CD4-positive, alpha-beta T cell treated with Interleukin-12 subunit alpha and Interleukin-12 subunit beta, for 1 hour (primary cell): ENCODE measurements at places on chromosomes 7 and 10.

- no peak for DNase-seq
These were observed 486 bp upstream of the LHFPL3 start for GRCh38 chr7:104327938-104328295.

DNA sequence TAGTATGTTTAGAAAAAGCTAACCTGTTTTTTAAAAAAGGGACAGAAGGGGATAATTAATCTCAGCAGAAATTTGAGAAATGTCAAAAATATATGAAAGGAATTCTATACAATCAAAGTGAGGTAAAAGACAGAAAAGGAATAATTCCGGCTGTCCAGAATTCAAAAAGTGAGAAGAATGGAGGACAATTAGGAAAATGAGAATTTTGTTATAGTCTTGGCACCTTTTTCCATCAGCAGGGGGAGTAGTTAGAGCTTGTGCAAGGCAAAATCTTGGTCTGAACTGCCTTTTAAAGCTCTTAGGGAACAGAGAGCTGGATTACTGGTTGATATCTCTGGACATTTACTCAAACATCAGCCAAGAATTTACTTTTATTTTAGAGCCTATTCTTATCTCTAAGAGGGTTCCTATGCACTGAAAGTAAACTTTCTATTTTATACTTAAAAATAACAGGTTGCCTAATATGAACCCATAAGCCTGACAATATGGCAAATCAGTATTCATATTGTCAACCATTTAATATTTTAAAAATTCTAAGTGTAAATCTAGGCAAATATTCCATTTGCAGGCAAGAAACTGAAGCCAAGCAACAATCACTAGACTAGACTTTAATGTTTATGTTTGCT, 185.6 kb downstream of the ANK3 start:
- DNase-seq = peak; percentile 21

DNA sequence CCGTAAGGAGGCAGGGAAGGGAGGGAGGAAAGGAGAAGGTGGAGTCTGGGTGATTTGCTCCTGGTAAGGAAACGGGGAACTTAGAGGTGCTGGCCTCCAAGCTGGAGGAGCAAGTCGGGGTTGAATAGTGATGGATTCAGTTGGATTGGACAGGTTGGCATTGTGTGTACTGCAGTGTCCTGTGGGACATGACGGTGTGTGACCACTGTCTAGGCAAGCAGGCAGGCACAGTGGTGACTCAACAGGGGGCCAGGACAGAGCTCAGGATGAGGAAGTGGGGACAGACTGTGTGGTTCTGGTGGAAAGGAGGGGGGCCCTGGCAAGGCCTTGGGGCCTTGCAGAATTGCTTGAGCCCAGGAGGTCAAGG, 48.8 kb downstream of the COL26A1 start:
- peak; percentile 8 for DNase-seq

DNA sequence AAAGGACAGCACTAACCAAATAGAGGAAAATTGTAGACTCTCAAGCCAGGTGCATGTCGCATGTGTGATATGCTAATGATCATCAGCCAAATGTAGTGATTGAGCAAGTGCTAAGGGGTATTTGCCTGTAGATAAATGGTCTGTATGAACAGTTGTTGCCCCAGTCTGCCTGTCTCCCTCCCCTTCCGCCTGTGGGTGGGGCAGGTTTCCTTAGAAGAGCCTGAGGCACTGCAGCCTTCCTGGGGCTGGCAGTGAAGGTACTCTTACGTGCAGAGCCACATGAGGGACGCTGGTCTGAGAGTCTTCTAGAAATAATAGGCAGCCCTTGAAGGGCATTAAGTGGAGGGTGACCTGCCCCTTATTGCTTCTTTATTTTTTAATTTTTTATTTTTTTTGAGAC, 152.1 kb downstream of the SNX10 start:
- DNase-seq = no peak

- no peak for DNase-seq
These were observed 16.1 kb upstream of the CUZD1 start for GRCh38 chr10:122861711-122862161.

DNA sequence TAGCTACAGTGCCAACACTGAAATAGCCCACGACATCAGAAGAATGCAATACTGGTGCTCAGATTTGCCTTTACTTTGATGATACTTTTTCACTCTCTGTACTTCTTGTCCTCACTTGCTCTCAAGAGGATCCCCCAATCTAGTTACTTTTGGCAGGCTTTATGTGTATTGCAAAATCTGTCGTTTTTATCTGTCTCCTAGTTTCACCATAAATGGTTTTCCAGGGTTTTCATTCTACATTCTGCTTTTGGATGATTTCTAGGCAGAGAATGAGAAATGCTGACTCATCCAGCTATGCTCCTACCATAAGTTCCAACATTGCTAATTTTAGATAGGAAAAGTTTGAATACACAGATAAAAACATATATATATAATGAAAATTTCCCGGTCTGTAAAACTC, 659.5 kb upstream of the NRG3 start:
- DNase-seq = no peak

GRCh38 chr7:115135146-115135545, 213.3 kb downstream of the MDFIC start:
- DNase-seq = no peak

GRCh38 chr7:94633687-94634086, 22.2 kb downstream of the SGCE start:
- no peak for DNase-seq

DNA sequence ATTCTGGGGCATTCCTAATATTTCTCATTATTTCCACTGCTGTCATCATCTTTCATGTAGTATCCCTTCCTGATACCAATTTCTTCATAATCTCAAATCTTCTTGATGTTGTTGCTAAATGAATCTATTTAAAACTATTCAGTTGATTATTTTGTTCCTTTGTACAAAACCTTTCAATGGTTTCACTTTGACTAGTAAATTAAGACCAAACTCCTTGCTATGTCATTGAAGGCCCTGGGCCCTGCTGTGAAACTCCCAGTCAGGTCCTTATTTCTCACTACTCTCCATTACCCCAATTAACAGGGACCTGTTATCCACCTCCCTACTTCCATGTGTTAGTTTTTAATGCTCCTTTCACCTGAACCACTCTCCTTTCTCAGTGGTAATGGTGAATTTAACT, 97.0 kb downstream of the CTTNBP2 start:
- DNase-seq = no peak

DNA sequence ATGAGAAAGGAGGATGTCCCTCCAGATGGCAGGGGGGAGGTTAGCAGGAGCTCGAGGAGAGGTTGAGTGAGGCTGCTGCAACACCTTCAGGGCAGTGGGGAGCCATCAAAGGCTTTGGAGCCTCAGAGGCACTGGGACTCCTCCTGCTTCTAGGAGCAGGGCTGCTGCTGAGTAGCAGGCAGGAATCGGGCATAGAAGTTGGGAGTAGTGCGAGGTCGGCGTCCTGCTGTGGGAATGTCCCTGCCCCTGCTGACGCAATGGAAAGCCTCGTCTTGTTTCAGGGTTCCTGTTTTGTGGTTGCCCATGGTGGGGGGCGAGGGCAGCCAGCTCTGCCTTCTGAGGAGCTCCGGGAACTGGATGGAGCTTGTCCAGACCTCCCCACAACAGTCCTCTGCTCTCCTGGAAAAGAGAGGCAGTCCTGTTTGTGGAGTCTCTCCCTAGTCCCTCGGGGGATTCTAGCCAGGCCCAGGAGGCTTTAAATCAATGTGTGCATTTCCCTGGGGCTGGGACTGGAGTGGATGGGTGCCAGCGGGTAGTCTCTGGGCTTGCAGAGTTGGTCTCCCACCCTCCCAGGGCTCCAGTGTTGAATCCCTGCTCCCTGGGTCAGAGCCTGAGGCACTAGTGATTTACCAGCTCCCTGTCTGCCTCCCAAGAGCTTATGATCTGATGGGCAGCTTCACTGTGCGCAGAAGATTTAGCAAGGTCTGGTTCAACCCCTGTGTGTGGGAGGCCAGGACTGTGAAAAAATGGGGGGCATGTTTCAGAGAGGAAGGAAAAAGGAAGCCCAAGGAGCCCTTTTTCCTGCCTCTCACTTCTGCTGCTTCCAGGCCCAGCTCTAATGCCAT, 98.7 kb upstream of the PPIF start:
- DNase-seq = peak; percentile 25

DNA sequence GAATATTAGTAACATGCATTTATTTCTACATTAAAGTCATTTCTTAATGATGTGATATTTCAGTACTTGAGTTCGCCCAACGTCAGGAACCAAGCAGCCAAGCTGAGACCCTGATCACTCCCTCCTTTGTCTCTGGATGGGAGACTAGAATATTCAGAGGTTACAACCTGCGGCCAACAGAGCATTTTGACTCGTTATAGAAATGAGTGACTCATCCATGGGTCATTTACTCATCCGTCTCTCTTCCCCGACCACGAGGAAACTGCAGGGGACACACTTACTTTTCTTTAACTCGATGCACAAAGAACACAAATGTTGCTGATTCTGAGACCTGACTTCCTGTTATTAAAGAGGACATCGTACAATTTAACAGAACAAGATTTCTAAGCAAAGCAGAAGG, 343.3 kb downstream of the FRMD4A start:
- peak; percentile 7 for DNase-seq

DNA sequence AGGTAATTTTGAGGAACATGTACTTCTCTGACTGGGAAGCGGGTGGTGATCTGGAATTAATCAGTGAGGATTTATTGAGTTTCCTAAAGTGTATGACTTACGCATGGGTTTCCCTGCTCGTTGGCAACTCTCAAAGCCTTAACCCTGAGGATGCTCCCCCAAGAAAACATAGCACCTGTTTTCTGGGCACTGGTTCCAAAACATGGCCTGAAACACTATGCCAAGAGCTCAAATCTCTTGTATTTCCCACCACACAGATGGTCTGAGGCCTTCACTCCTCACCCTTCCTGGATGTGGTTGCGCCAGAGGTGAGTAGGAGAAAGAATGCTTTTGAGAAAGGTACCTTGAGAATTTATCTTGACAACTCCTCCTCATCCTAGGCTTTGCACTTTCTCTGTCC, 250.4 kb downstream of the FZD1 start:
- no peak for DNase-seq

- no peak for DNase-seq
These were observed 82.9 kb downstream of the WDFY4 start for GRCh38 chr10:48767373-48768143.

DNA sequence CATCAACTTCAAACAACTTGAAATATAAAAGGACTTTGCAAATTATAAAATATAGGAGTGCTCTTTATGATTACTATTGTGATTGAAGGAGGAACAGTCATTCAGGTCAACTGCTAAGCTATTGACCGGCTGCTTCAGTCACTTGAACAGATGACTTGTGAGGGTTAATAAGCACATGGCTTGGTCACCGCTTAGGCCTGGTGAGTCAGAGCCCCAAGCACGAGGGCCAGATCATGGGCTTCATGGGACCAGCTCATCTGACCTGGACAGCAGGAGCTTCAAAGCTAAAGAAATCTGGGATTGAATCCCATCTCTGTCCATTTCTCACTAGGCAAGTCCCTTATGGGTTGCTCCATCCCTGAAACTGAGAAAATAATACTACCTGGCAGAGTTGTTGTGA, 60.4 kb upstream of the ADO start:
- no peak for DNase-seq

- no peak for DNase-seq
These were observed 118.2 kb upstream of the DPP6 start for GRCh38 chr7:153934048-153934447.

DNA sequence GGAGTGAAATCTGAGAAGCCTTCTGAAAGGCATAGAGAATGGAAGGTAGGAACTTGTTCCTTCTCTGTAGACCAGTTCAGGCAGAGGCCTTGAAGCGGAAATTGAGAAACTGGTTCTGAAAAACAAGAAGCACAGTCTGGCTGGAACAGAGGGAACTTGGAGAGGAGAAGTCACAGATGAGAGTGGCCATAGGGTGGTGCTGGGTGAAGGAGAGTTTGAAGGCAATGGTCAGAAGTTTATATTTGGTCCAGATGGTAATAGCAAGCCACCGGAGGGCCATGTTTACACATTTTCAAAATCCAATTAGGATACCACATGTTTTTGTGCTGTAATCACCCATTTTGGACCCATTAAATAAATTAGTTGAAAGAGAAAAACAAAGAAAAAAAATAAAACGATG, 692.5 kb downstream of the INHBA start:
- DNase-seq = no peak

DNA sequence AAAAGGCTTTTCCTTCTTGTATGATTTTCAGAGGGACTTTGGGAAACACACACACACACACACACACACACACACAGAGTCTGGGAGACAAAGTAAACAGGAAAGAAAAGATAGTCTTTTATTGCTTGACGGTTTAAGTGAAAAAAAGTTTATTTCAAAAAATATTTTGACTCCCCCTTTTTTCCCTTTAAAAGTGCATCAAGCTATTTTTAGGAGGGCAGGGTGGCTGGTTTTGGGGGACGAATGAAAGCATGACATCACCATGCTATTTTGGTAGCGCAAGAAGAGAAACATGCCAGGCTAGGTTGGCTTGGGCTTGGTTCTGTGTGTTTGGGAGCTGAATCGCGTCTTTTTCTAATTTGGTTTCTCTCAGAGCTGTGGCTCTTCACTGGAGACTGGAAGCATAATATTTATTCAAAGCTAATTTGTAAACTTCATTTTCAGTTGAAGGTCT, 129.2 kb downstream of the BAMBI start:
- no peak for DNase-seq

DNA sequence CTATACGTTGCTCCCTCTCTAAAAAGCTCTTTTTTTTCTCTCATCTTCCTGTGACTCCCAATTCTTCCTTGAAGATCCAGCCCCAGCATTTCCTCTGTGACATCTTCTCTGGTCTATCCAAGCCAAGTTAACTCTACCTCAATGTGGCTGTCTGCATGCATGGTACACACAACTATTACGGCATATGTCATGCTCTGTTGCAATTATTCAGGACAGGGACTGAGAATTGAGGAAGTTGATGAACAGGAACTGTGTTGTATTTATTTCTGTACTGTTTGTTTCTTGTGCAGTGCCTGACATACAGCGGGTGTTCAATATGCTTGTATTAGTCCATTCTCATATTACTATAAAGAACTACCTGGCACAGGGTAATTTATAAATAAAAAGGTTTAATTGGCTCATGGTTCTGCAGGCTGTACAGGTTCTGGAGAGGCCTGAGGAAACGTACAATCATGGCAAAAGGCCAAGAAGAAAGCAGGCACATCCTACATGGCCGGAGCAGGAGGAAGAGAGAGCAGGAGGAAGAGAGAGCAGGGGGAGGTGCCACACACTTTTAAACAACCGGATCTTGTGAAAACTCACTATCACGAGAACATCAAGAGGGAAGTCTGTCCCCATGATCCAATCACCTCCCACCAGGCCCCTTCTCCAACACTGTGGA, 6.3 kb downstream of the TRPV5 start:
- DNase-seq = no peak

GRCh38 chr10:126253611-126253998, 134.7 kb downstream of the ADAM12 start:
- no peak for DNase-seq

- no peak for DNase-seq
These were observed 633.8 kb upstream of the IGFBP3 start for GRCh38 chr7:46554688-46555422.

- no peak for DNase-seq
These were observed 47.0 kb upstream of the FIGNL1 start for GRCh38 chr7:50497068-50497642.

DNA sequence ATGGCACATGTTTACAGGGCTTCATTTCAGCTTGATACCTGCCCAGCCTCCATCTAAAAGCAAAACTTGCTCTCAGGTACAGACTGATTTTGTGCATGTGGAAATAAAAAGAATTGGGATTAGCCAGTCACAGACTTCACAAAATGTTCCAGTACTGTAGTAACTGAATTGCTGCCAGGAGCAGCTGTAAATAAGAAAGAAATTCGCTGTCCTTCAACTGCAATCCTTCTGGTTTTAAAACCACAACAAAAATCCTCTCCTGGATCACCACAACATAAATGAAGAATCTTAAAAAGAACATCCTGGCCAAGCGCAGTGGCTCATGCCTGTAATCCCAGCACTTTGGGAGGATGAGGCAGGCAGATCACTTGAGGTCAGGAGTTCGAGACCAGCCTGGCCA, 3.9 kb upstream of the MIOS start:
- DNase-seq = no peak
